NCI-H526 treated with DMSO at 0.1 percent for 48 hours (cell line): ENCODE measurements at places on chromosomes 11 and 22.

DNA sequence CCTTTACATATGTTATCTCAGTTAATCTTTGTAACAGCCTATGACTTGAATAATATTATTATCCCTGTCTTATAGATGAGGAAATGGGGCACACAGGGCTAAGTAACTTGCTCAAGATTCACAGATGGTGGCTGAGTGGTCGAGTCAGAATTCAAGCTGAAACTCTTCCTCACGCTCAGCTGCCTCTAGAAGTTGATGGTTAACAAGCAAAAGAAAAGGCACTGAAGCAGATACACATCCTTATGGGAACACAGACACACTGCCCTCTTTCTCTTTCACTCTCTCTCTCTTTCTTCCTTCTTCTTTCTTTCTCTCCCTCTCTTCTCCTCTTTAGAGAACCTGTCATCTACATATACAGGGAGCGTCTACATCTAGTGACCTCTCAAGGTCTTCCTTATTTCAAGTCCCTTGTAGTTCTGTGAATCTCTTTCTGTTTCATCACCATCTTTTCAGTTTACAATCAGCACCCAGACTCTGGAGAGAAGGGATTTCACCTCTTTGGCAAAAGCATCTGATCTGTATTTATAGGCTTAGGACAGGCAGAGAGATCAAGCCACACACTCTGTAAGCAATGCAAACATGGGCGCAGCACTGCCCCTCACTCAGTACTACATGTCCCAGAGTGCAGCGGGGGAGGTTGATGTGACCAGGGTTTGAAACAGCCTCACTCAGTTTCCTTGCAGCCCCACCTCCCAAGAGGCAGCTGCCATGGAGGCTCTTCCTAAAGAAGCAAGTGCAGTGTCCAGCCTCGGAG, 75.7 kb downstream of the GRAMD1B start:
- DNase-seq, result no peak

- DNase-seq, result no peak
These were observed 22.2 kb upstream of the CYP2D6 start for GRCh38 chr22:42152661-42153270.

- no peak for DNase-seq
These were observed 1.1 kb downstream of the CDC42EP1 start for GRCh38 chr22:37561212-37562048.

DNA sequence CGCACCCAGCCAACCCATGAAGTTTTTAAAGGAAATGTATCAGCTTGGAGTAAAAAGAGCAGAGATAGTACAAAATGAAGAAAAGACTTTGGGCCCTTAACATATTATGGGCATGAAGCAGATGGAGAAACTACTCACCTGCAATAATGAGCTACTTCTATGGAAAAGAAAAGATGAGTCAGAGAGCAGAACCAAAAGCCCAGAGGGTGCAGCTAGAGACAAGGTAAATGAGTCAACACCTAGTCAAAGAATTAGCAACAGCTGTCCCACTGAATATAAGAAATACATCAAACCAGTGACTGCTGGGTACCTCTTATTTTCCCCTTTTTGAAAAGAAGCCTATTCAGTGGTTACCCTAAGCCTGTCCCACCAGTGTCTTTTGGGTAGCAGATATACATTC, 61.8 kb downstream of the RPL27A start:
- no peak for DNase-seq

DNA sequence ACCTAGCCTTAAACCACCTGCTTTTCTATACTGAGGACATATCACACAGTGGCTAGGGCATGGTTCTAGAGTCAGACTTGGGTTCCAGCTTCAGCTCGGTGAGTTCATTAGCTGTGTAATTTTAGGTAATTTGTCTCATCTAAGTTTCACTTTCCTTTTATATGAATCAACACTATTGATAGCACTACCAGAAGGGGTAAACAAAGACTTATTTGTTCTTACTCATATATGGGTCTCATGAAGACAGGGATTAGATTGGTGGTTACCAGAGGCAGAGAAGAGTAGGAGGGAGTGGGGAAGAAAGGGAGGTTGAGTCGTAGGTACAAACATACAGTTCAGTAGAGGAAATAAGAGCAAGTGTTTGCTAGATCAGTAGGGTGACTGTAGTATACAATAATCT, 924.7 kb downstream of the OPCML start:
- DNase-seq, result no peak

- peak; percentile 99 for DNase-seq
These were observed at the start of gene ZNF143 for GRCh38 chr11:9460322-9461062. ZNF143 (plus strand) TSS chr11:9461012; CDS start chr11:9471309, 10,297 bp downstream.

GRCh38 chr22:19548964-19549363, 24.8 kb upstream of the CLDN5 start:
- no peak for DNase-seq

DNA sequence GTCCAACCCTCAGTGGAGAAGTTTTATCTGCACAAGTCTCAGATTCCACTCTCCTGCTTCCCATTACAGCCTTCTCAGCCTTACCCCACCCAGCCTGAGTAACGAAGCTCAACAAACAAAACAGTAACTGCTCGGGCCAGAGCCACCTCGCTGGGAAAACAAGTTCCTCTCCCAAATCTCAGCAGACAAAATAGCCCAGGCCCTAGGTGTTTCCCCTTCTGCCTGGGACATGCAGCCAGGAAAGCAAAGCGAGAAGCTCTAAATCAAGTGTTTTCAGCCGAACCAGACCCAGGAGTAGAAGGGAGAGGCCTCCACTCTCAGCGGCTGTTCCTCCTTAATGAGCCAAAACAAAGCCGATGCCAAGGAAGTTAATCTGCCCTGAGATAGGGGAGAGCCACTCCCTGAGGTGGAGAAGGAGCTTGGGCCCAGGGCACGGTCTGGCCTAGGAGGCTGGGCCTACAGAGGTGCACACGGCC, 44.0 kb downstream of the LIF start:
- no peak for DNase-seq

DNA sequence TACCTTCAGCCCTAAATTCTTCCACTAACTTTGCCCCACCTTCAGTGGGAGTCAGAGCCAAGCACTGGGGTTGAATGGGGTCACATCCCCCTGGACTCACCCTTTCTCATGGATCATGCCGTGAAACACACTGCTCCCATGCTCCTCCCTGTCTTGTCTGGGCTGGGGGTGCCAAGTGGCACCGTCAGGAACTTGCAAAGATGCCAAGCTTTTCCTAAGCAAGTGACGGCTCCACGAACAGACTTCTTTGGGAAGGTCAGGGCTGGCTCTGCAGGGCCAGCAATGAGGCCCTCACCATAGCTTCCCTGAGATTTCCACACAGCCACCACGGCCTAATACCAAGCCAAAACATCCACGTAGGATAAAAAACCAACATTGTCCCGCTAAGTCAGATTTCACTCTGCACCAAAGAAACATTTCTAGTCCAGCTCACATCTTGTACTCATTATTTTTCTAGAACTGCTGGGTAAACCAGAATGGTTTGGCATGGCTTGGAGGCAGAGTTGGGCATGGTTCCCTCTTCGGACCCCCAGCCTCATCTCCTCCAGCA, 76.5 kb downstream of the NAT10 start:
- DNase-seq, result no peak

- no peak for DNase-seq
These were observed 12.6 kb downstream of the CD5 start for GRCh38 chr11:61114913-61115312.

GRCh38 chr11:129866311-129866710, 29.1 kb downstream of the NFRKB start:
- DNase-seq, result no peak

DNA sequence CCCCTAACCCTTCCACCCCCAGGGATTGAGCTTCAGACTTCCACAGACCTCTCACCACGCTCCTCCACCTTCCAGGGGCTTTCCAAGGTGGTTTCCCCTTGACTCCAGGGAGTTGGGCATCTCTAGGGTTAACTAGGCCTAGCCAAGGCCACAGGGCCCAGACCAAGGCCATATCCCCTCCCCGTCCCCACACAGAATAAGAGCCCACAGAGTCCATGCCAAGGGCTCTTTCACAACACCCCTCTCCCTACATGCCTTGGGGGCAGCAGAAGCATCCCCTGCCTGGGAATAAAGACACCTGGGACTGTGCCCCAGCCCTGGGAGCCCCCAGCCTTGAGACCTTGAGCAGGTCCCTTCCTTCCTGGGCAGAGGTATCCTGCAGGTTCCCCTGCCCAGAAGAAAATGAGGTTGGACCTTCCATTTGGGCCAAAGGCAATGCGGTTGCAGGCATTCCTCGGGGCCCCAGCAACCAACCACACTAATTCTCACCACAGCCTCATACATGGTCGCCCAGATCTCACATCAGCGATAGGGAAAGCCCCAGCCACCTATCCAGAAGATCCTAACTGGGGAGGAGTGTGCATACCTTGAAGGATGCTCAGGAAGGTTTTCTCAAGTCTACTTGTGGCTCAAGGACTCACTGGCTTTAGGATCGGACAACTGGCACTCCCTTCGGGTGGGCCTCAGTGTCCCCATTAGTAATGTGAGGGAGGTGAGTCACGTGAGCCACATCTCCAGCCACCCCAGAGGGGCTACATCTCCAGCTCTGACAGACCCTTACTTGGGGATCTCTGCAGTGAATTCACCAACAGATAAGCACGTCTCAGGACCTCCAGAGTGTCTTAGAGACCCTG, 1.7 kb downstream of the GDPD5 start:
- DNase-seq, result no peak

DNA sequence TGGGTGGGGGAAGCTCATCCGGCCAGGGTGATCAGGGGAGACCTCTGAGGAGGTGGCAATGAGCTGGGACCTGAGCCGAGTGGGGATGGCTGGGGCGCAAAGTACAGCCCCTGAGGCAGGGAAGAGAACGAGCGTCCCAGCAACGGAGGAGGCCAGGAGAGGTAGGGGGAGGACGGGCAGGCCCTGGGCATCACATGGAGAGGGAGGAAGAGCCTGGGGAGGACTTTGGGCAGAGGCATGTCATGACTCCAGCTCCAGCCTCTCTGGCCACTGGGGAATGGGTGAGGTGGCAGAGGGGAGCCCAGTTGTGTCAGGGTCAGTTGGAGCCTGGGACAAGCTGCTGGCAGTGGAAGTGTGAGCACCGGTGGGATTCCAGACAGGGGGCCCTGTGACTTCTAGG, 11.5 kb downstream of the PMM1 start:
- no peak for DNase-seq

DNA sequence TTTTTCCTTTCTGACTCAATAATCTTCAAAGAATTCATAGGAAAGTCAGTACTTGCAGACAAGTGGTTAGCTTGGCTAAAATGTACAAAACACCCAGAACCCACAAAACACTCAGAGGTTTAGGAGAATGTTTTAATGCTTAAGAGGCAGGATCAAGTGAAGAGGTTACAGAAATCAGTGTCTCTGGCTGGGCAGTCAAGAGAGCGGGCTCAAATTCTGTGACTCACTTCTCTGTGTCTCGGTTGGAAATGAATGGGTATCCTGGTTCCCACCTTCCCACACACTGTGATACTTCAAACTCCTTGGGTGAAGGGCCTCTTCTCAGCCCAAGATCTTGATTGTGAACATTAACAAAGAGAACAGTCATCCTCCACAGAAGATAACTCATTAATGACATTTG, 3.8 kb downstream of the MPEG1 start:
- no peak for DNase-seq

GRCh38 chr22:17647991-17648390, 9.4 kb downstream of the BCL2L13 start:
- DNase-seq, result no peak

DNA sequence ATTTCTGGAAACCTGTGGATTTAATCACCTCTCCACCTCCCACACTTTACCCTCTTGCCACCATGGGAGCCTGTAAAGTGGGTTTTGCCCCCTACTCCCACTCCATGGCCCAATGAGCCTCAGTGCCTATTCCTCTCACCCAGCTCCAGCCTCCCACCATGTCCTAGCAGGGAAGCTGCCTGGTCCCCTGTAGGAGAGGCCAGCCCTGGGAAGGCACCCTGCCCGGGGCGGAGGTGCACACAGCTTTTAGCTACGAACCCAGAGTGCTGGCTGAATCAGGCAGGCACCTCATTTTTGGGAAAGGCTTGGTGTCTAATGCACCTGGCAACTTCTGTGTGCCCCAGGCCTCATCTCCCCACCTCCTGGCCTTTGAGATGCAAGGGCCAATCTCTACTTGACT, 35.8 kb upstream of the ALX4 start:
- DNase-seq, result no peak

DNA sequence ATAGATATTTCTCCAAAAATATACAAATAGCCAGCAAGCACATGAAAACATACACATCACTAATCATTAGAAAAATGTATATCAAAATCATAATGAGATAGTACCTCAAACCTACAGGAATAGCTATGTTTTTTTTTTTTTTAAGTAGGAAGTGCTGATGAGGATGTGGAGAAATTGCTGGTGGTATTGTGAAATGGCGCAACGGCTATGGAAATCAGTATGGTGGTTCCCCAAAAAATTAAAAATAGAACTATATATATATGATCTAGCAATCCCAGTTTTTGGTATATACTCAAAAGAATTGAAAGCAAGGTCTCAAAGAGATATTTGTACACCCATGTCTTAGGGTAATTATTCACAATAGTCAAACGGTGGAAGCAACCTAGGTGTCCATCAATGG, 46.0 kb upstream of the HIPK3 start:
- DNase-seq, result no peak

DNA sequence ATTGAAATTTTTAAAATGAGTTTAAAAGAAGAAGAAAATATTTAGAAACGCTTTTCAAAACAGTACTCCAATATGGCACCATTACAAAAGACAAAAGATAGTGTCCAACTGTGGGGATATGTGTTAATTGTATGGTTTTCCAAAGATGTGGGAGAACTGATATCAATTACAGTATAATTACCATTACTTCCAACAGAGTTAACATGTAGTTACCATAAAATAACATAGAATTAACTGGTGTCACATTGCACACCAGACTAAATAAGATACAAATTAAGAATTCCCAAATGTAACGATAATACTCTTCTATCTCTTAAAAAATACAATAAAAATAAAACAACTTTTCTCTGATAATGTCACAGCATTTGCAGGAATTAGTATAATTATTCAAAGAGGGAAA, 329.5 kb downstream of the SOX6 start:
- DNase-seq, result no peak

- DNase-seq, result no peak
These were observed 8.4 kb upstream of the ARHGAP20 start for GRCh38 chr11:110720431-110721275.

DNA sequence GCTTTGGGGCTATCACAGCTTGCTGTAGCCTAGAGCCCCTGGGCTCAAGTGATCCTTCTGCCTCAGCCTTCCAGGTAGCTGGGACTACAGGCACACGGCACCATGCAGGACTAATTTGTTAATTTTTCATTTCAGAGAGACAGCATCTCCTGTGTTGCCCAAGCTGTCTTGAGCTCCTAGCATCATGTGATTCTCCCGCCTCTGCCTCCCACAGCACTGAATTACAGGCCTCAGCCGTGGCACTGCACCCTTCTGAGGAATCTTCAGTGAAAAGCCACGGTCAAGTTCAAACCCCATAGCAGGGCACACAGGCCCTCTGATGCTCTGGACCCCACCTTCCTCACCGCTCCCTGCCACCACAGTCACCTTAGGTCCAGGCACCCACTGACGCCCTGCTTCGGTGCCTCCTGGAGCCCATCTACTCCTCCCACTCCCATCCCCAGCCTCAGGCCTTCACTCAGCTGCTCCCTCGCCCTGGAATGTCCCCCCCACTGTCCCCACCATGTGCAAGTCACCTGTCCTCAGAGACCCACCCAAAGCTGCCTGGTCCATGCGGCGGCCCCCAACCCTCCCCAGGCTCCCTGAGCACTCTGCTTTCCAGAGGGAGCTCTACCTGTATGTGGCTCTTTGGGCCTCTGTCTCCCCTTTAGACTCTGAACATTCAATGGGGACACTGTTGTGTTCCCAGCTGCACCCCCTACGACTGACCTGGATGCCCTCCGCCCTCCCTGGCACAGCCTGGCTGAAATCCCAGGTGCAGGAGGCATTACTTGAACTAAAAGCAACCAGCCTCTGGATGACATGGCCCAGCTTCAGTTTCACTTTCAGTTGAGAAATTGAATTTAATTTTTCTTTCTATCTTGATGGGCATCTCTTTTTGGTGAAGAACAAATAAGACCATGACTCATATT, 1.6 kb downstream of the APOL2 start:
- DNase-seq, result no peak
